ENCODE measurements at places on chromosomes 7 and 10. TPM values are rescaled to one million over a fixed set of nuclear protein-coding genes. Genes with fewer than 3 reads are reported as not detected.

Gene GHITM
- 167 TPM for polyA plus RNA-seq

Gene FXYD4
- polyA plus RNA-seq = 0.54 TPM

Gene RNF133
- 0.16 TPM for polyA plus RNA-seq

Gene NYAP1
- 2.4 TPM for polyA plus RNA-seq

Gene LIPN
- not detected for polyA plus RNA-seq

Gene MBLAC1
- polyA plus RNA-seq = 0.79 TPM

Gene SFMBT2
- 7.0 TPM for polyA plus RNA-seq

Gene CLCN1
- polyA plus RNA-seq = 0.20 TPM

Gene ACHE
- 3.4 TPM for polyA plus RNA-seq

Gene VIPR2
- polyA plus RNA-seq = 3.5 TPM

Gene TMEM184A
- polyA plus RNA-seq = 4.6 TPM

Gene AGR2
- polyA plus RNA-seq = 66.8 TPM

Gene LIPJ
- polyA plus RNA-seq = 0.30 TPM

Gene NME8
- not detected for polyA plus RNA-seq

Gene CPXM2
- polyA plus RNA-seq = 5.6 TPM

Gene GBX1
- polyA plus RNA-seq = 0.19 TPM

- DNase-seq = no peak
Measured at GRCh38 chr10:18607503-18608378, 43.6 kb downstream of the NSUN6 start.

DNA sequence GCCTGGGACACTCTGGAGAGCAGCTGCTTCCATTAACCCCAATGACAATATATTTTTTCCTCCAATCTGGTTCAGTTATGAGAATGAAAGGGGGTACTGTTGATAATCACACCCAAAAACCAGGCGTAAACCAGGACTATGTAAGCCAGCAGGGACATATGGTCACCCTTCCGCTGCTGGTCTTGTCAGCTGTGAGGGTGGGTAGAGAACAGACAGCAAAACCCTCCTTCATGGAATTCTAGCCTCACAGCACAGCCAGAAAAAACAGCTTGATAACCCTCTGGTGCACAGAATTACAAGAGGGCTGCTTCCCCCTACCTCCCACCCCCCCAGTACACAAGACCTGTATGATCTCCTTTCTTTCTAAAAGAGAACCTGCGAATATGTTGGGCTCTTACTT, 368.8 kb upstream of the ZMIZ1 start:
- DNase-seq = no peak

DNA sequence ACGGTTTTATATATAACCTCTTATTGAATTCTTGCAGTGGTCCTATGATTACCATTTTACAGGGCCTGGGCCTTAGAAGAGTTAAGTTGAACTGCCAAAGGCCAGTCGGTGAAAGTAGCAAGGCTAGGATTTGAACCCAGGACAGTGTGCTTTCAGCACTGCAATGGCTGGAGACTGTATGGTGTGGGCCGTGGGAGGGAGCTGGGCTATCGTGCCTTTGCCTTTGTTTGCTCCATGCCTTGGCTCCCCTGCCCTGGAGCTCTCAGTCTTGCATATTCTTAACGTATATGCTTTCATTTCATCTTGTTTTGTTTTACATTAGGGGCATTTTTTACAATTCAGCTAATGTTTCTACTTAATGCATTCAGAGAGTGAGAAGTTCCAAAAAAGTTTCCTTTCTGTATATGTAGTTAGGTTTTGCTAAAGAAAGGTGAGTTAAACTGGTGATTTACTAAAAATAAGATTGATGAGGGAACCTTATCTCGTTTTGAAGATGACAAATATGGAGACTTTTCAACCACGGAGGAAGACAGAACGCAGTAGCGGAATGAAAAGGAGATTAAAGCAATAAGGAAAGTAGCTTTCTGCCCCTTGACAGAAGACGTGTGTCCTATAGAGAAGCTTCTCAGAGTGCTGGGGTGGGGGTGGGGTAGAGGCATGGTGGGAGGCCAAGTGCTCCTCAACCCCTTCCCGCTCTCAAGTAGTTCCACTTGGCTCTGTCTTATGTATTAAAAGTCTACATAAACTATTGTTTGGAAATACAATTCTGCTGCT, 82.5 kb downstream of the RTKN2 start:
- DNase-seq = no peak

DNA sequence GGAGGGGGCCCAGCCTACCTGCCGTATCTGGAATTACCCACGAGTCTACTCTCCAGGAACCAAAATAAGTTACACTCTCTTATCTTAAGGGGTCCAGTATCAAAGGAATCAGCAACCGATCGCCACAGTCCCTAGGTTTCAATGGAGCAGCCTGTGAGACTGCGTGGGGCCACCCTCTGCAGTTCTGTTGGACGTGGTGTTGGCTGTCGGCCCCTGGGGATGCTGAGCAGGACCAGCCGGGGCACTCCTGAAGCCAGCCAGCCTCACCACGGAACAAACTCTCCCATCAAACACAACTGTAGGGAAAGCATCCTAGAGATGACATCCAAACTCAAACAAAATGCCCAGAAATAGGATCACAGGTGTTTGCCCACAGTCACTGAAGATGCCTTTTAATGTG, 25.5 kb upstream of the ABLIM1 start:
- DNase-seq = no peak

DNA sequence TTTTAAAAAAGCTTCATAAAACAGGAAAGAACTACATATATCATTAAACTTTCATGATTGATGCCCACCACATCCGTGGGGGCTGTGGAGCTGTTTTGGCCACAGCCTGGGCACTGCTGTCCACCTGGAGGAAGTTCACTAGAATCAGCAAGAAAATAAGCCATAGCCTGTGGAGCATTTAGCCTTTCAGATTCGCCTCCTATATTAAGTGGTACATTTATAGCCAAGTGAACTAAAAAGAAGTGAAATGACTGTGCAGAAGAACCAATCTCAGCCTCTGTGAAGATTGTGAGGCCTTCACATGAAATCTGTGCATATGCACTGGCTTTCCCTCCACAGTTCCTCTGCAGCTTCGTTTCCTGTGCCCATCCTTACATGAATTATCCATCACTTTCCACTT, 23.5 kb downstream of the WNT16 start:
- no peak for DNase-seq

DNA sequence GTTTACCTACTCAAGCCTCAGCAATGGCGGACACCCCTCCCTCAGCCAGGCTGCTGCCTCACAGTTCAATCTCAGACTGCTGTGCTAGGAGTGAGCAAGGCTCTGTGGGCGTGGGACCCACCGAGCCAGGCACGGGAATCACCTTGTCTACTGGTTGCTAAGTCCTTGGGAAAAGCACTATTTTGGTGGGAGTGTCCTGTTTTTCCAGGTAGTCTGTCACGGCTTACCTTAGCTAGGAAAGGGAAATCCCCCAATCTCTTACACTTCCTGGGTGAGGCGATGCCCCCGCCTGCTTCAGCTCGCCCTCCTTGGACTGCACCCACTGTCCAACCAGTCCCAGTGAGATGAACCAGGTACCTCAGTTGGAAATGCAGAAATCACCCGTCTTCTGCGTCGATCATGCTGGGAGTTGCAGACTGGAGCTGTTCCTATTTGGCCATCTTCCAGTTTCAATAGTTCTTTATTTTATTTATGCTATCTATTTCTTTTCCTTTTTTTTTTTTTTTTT, at the start of gene HYAL4:
Gene HYAL4 (plus strand): TSS at position 458 of the 508 bp plus-strand sequence. CDS start 23,105 bp downstream, outside the sequence.
- DNase-seq = no peak

DNA sequence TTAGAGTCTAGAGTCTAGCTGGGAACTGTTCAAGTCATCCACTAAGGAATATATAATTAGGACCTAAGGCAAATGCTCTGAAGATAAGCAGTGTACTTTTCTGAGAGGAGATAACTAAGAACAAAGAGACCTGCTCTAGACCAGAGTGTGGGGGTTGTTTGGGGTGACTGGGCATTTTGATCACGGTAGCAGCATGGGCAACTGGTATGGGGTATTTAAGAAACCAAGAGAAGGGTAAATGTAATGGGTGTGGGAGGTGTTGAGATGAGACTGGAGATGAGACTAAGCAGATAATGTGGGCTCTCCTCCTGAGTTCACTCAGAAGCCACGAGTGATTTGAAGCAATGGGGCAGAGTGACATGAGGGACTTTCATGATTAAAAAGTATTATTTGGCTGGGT, 1082.9 kb downstream of the GATA3 start:
- no peak for DNase-seq

DNA sequence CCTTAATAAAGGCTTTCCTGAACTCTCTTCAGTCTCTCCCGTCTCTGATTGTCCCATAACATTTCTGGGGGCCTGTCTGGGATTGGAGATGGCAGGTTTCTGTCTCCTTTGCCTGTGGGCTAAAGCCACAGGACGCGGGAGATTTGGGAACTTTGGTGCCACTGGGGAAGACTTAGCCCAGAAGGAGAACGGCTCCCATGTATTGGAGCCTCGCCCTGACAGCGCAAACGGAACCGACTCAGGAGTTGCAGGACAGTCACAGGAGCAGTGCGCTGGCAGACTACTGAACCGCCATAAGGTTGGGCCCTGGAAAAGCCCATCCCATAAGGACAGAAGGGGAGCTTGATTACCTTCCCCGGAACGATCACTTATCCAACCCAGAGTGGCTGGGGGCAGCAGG, 7.1 kb upstream of the ZNF33B start:
- no peak for DNase-seq

- no peak for DNase-seq
Measured at GRCh38 chr10:69446650-69447151, 4.6 kb upstream of the TSPAN15 start.

- DNase-seq = no peak
Measured at GRCh38 chr10:61078542-61079275, 134.7 kb upstream of the RHOBTB1 start.

- no peak for DNase-seq
Measured at GRCh38 chr10:15237351-15237750, 68.9 kb upstream of the NMT2 start.

DNA sequence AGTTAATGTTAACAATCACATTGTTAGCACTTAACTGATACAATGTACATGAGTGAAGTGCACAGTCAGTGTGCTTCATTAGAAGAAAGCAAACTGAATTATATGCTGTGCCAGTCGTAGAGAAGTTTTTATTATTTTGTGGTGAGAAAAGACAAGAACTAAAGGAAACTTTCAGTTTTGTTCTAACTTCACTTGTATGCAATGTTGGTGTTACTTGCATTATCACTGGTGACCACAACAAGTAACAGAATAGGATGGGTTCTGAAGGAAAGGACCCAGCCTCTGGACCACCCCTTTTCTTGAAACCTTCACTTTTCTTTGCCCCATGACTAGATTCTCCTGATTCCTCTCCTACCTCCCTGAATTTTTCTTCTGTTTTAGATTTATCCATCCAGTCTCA, 123.3 kb upstream of the GAD2 start:
- DNase-seq = no peak

GRCh38 chr10:60035984-60036383, 129.6 kb upstream of the CCDC6 start:
- DNase-seq = no peak

DNA sequence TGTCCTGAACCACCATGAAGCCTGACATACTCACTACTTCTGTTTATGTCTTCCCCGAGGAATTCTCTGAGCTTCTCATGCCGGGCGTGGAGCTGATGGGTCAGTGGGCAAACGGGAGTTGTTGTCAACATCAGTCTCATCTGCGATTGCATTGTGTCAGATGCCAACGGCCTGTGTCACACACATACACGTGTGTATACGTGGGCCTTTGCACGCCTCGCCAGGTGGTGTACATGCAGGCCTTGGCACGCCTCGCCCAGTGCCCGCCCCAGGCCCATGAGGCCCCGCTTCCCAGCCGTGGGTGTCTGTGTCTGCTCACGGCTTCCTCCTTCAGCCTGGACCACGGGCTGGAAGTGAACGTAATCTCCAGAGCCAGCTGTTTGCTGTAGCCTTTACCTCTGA, 7.5 kb upstream of the CSGALNACT2 start:
- no peak for DNase-seq

DNA sequence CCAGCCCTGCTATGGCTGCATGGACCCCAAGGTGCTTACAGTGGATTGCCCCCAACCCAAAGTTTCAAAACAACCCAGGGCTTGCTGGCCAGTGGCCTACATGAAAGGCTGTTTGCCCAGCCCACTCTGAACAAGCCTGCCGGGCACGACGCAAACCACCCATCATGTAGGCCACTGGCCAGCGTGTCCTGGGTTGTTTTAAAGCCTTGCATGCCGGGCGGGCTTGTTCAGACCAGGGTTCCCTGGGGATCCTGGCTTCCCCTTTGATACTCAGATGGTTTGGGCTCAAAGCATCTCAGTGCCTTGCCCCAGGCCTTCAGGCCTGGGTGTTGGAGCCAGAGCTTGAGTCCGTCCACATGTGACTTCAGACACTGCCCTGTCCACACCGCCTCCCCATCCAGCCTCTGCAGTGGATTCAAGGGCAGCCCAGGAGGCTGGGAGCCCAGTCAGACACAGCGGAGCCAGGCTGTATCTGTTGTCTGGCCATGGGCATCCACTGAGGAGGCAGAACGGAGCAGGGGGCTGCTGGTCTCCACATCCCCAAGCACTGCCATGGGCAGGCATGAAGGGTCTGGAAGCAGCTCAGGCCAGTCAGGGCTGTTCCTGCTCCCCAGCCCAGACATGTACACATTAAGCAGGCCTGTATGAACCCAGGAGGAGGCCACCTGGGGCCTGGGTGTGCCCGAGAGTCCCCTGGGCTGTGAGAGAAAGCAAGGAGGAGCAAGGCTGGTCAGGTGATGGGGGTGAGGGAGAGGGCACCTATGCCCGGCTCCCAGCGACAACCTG, 4.0 kb upstream of the ADIRF start:
- DNase-seq = no peak

- DNase-seq = no peak
Measured at GRCh38 chr10:78896159-78896928, 172.4 kb upstream of the ZMIZ1 start.

GRCh38 chr7:150890853-150891584, 38.7 kb downstream of the AOC1 start:
- DNase-seq = no peak

DNA sequence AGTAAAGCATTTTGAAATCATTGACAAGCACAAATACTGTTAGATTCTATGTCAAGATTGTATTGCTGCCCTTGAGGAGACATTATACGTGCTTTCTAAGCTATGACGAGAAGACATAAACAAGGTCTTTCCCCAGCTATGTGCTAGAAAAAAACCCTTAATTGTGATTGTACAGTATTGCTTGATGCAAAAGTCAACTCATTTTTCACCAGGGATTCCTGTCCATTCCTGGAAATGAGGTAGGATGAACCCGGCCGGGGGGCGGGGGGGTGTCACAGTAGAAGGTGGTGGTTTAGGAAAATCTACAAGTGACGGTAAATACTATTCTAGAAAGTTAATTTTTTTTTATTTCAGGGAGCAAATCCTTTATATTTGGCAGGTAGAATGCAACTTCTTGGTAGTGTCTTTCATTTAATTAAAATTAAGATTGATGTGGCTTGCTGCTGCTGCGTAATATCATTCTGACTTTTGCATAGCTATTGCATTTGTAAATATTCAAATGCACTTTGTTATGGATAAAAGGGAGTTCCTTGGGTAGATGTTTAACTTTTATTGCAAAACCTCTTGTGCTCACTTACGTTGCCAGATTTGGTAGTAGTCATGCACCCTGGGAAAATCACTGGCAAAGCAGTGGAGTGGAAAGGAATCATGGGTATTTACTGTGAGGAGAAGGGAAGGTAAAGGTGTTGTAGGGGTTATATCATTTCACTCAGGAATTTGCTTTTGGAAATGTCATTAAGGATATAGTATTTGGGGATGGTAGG, 164.4 kb upstream of the PRPS1L1 start:
- DNase-seq = no peak

Data from renal cortex interstitium (tissue), 15 donors.